Activated T-helper 2 cell treated with anti-CD3 and anti-CD28 coated beads, Interferon-gamma antibody, Interleukin-2, Interleukin-4, amounts not matched to agents 10 μg/mL and 5 μg/mL and 100 μg/mL, durations not matched to agents 14 hours and 24 hours and 36 hours (primary cell): ENCODE measurements at places on chromosomes 2 and 18. TPM values are rescaled to one million over a fixed set of nuclear protein-coding genes. Genes with fewer than 3 reads are reported as not detected.

The ATOH8 gene
- 0.07 and 0.11 TPM in 2 replicates for total RNA-seq

DNA sequence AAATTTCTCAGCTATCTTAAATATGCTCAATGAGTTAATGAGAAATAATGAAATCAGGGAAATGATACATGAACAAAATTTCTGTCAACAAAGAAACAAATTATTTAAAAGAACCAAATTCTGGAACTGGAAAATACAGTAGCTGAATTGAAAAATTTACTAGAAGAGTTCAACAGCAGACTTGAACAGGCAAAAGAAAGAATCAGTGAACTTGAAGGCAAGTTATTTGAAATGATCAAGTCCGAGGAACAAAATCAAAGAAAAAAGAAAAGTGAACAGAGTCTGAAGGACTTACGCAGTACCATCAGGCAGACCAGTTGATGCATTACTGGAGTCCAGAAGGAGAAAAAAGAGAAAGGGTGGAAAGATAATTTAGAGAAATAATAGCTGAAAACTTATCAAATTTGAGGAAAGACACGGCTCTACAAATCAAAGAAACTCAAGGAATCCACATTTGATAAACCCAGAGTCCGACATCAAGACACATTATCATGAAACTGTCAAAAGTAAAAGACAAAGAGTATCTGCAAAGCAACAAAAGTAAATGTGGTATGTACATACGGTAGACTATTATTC lies 83.6 kb downstream of the CCDC138 start:
- DNase-seq, result no peak

DNA sequence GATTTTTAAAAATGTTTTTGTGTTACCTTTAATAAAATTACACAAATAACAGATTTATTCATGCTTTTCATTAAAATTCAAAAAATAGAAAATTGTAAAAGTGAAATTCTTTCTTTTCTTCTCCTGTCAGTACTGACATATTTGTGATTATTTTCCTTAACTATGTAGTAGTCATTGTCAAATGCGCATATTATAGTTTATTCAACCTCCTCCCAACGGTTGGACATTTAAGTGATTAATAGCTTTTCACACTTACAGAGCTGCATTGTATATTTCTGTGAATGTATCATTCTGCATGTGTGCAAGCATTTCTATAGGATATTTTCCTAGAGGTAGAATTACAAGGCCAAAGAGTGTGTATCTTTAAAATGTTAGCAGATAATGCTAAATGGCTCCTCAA lies 259.2 kb downstream of the SH3BP4 start:
- DNase-seq, result no peak

GRCh38 chr18:22223254-22223964 lies 54.0 kb downstream of the GATA6 start:
- no peak for DNase-seq
